NB4 (cell line): ENCODE measurements at places on chromosomes 2 and 18.

GRCh38 chr2:60319031-60319547, 234.4 kb downstream of the BCL11A start:
- DNase-seq: no peak

DNA sequence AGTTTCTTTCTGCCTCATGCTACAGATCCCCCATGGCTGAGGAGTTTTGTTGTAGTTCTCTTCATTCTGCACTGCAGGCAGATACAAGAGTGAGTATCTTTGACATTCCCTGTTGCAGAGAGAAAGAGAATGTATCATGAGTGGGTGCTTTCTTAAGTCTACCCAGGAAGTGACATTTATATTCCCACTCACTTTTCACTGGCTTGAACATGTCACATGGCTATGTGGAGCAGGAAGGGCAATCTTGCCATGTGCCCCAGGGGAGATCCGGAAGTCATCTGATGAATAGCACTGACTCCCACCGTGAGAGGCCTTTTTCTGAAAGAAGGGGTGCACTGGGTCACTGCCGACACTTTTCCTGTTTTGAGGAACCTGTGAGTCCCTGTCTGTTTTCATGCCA, 66.4 kb upstream of the BOD1L2 start:
- DNase-seq: no peak

GRCh38 chr18:5424903-5425664, 118.7 kb downstream of the EPB41L3 start:
- DNase-seq: peak; percentile 41

DNA sequence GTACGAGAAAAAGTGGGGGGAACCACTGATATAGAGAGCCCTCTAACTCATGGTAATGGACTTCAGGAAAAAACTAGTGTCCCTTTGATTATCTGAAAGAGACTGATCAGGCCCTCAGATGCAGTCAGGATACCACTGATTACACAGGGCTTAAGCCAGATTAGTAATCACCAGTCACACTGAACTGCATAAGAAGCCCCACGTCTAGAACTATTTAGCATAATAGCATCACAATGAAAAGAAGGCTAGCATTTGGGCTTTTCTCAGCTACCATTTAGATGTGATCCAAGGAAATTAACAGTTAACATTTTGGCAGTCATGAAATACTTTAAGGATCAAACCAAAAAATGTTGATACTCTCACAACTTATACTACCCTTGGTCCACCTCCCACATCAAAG, 813.1 kb upstream of the POU3F3 start:
- no peak for DNase-seq

DNA sequence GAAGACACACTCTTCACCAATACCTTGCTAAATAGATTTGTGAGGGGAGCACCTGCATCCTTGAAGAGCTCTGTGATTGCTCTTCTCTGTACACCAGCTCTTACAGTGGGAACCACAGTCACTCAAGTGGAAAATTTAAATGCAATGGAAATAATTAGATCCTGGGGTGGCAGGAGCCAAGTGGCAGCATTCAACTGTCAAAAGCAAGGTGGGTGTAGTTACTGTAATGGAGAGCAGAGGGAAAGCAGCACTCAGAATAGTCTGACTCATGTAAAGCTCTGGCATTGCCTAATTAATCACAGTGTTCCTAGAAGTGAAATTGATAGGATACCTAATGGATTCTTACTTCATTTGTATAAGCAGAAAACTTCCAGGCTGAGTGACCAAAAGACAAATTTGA, 245.8 kb downstream of the KCNE4 start:
- no peak for DNase-seq

DNA sequence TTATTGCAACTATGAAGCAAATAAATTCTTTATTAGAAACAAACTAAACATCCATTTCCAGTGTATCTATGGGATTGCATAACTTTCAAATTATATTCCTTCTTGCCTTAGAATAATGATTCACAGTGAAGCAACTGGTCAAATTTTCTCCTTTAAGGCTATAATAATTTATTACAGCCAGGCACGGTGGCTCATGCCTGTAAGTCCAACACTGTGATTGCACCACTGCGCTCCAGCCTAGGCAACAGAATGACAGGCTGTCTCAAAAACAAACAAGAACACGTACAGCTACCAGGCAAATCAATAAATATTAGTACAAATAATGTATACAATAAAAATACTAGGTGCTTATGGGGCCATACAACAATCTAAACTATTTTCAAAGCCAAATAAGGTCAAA, 1416.2 kb downstream of the LRP1B start:
- no peak for DNase-seq

- no peak for DNase-seq
These were observed 116.5 kb downstream of the ATP9B start for GRCh38 chr18:79185648-79186047.

DNA sequence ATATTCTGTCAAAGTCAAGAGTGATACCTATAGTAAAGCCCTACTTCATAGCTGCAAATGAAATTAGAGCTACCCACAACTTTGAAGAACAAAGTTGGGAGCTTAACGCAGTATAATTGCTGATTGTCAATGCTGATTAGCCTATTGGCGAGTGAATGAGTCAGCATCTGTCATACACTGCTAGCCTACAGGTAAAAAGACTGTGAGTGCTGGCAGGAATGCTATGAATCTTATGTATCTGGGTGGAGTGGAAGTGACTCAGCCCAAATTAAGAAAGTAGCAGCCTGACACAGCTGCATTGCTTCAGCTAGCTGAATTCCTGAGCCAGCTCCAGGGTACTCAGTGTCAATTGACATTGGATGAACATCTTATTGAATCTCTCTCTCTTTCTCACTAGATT, 179.4 kb upstream of the DCC start:
- no peak for DNase-seq
